ENCODE measurements at places on chromosomes 1 and 21. TPM values are rescaled to one million over a fixed set of nuclear protein-coding genes. Genes with fewer than 3 reads are reported as not detected.

MYBPH gene
- total RNA-seq = not detected

COL9A2 gene
- total RNA-seq = 6.5 TPM

GRCh38 chr1:189929501-189930099, 548.1 kb downstream of the BRINP3 start:
- no peak overlapping the region for H3K4me3 ChIP-seq
- no peak for DNase-seq
- H3K27ac ChIP-seq = no peak overlapping the region

C1QB gene
- 44.6 TPM for total RNA-seq

DNA sequence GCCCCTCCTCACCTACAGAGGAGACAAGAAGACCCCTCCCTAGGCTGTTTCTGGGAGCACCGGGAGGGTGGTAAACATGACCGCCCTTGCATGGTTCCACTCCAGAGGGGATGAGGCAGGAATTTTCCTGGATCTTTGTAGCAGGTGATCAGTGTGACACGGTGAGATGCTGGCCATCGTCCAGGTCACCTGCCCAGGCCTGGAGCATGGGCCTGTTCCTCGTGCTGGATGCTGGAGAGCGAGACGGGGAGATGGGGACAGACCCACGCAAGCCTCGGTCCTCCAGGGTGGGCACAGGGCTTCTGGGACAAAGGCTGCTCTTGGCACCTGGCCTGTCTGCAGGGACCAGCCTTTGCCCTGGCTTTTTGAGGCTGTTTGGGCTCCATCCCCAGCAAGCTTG, 46.2 kb downstream of the DMRTB1 start:
- no peak overlapping the region for H3K27ac ChIP-seq
- H3K27me3 ChIP-seq = no peaks in the 10 kb centered on the region
- H3K4me1 ChIP-seq = no peaks in the 10 kb centered on the region
- H3K4me3 ChIP-seq = no peak overlapping the region

- H3K4me3 ChIP-seq = peak overlapping the region; percentile 81
- peak; percentile 41 for DNase-seq
- no peaks in the 10 kb centered on the region for H3K27me3 ChIP-seq
- H3K4me1 ChIP-seq = peaks cover 3% of the 10 kb centered on the region
Observed at GRCh38 chr1:153728305-153729066, 636 bp downstream of the INTS3 start.

GRCh38 chr1:175733722-175734121, 9.7 kb downstream of the TNR start:
- H3K4me1 ChIP-seq = no peaks in the 10 kb centered on the region
- no peaks in the 10 kb centered on the region for H3K27me3 ChIP-seq
- H3K4me3 ChIP-seq = no peak overlapping the region
- H3K27ac ChIP-seq = no peak overlapping the region
- no peak for DNase-seq
- H3K36me3 ChIP-seq = no peaks in the 10 kb centered on the region

- no peaks in the 10 kb centered on the region for H3K36me3 ChIP-seq
- H3K4me3 ChIP-seq = no peak overlapping the region
- H3K4me1 ChIP-seq = no peaks in the 10 kb centered on the region
- DNase-seq = no peak
Observed at GRCh38 chr1:73537400-73537799, 660.6 kb downstream of the LRRIQ3 start.

DNA sequence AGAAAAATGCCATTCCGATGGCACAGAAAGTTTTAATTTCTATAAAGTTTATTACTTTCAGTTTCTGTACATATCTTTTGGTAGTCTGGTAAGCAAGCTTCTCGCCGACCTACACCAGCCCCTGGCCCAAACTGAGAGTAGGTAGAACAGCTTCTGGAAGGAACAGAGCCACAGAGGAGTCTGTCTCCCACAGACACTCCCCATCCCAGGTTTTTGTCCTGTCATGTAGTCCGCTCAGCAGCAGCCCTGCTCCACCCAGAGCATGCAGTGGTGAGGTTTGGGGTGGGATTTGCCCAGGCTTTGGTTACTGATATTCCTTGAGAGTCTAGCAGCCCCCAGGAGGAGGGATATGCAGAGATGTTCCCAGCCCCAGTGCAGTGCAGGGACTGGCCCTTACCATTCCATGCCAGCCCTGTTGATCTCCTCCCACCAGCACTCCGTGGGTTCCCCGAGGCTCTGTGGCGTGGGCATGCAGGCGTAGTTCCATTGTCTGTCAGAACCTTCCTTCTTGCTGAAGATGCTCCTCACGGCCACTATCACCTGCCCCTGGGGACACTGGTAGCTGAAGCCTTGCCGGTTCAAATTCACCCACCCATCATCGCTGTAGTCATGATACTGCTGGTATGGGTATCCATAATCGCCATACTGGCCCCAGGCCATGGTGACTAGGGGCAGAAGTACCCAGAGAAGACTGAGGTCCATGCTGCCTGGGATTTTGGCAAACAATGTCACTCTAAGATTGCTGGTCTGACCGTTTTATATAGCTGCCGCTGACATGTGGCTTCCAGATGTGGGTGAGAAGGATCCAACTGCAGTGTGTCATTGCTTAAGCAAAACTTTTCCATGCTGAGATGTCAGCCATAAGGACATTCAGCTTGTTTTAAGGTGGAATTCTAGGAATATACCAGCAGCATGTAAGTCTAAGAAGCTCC, at the start of gene DPT:
DPT (minus strand) TSS at position 734 of the 932 bp plus-strand sequence; CDS start at position 702, 32 bp downstream.
- no peak for DNase-seq
- no peaks in the 10 kb centered on the region for H3K4me1 ChIP-seq
- no peaks in the 10 kb centered on the region for H3K27me3 ChIP-seq
- H3K36me3 ChIP-seq = no peaks in the 10 kb centered on the region
- no peak within 1 kb of the TSS for H3K27ac ChIP-seq

SPRR2G gene
- not detected for total RNA-seq

- no peak overlapping the region for H3K4me3 ChIP-seq
- no peak overlapping the region for H3K27ac ChIP-seq
- no peaks in the 10 kb centered on the region for H3K27me3 ChIP-seq
- no peak for DNase-seq
- no peaks in the 10 kb centered on the region for H3K36me3 ChIP-seq
Observed at GRCh38 chr1:41281334-41281733, 39.2 kb upstream of the SCMH1 start.

SMIM1 gene
- 2.4 TPM for total RNA-seq

GRCh38 chr1:39266269-39266668, 61.8 kb downstream of the MACF1 start:
- no peaks in the 10 kb centered on the region for H3K27me3 ChIP-seq
- peaks cover 2% of the 10 kb centered on the region for H3K4me1 ChIP-seq
- DNase-seq = no peak

C1QTNF12 gene
- 21.3 TPM for total RNA-seq

GRCh38 chr1:152244576-152245273, 20.7 kb upstream of the HRNR start:
- H3K36me3 ChIP-seq = no peaks in the 10 kb centered on the region
- H3K27me3 ChIP-seq = no peaks in the 10 kb centered on the region
- no peaks in the 10 kb centered on the region for H3K4me1 ChIP-seq
- DNase-seq = no peak

DNA sequence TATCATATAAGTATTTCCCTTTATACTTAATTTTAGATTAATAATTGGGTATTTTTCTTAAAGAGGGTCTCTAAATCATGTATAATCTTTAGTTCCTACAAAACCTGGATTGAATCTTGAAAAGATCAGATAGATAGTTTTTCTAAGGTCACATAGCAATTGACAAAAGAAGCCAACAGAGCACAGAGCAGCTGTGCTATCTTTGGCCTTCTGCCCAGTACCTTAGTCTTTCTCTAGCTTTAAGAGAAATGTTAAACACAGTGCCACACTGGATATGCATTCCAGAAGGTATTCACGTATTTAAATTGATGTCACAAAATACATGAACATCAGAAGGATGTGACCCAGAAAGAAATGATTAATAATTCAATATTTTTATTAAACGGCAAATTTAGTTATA, 86.8 kb downstream of the C21orf91 start:
- H3K4me3 ChIP-seq = no peak overlapping the region
- no peak for DNase-seq
- H3K36me3 ChIP-seq = no peaks in the 10 kb centered on the region
- H3K27me3 ChIP-seq = no peaks in the 10 kb centered on the region
- no peak overlapping the region for H3K27ac ChIP-seq

DNA sequence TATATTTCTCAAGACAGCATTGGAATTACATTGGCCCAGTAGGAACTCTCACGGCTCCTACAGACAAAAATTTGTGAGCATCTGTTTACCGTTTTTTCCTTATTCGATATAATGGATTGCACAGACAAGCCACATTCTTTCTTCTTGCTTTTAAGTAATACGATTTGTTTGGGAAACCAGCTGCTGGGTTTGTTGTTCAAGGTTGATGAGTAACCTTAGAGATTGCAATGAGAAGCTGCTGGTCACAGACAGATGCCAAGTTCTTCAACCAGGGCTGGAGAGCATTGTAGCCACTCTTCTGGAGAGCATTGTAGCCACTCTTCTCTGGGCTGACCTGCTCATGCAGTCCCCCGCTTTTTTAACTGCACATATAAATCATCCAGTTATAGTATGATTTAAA, 1.4 kb upstream of the MIA3 start:
- H3K27ac ChIP-seq = no peak overlapping the region
- H3K4me3 ChIP-seq = no peak overlapping the region
- H3K27me3 ChIP-seq = no peaks in the 10 kb centered on the region
- no peaks in the 10 kb centered on the region for H3K4me1 ChIP-seq
- no peaks in the 10 kb centered on the region for H3K36me3 ChIP-seq

All from colonic mucosa (tissue), 4 donors.